ENCODE measurements at places on chromosomes 4 and X.
A peak's percentile ranks its signal among the peaks of the same experiment; 100 is the strongest.

- DNase-seq: no peak
Measured at GRCh38 chr4:128930051-128930450, 120.6 kb downstream of the JADE1 start.

- no peak for DNase-seq
Measured at GRCh38 chr4:87055311-87055710, 120.5 kb downstream of the AFF1 start.

DNA sequence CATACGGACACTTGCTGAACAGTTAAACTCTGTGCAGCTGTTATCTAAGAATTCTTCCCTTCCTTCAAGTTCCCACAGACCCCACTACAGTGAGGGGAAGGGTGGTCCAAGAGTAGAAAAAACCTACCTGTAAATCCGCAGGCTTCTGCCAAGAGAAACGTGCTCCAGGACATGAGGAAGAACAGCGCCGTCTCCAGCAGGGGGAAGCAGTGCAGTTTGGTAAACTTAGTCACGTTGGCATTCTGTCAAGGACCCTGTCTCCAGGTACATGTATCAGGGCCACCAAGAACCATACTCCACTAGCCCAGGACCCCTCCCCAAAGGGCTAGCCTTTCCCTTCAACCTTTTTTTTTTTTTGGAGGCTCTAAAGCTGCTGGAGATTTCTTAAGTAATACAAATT is 79.9 kb downstream of the CHST7 start:
- DNase-seq: no peak

- DNase-seq: no peak
Measured at GRCh38 chr4:53640576-53641453, 49.5 kb upstream of the LNX1 start.

DNA sequence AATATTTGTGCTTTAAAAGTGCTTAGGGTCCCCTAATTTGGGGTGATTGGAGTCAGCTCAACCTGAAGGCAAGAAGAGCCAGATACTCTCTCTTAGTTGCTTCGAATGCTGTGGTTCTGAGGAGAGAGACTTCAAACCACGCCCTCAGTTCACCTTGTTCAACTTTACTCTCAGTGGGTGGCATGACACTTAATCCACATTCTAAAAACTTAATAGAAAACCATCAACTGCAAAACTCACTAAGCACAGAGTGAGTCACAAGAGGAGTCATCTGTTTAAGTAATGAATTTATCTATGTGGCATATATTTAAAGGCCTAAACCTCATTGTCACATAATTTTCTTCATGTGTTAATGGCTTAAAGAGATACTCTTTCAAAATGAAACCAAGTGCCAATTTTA is 99.5 kb upstream of the SLC4A4 start:
- DNase-seq: no peak

DNA sequence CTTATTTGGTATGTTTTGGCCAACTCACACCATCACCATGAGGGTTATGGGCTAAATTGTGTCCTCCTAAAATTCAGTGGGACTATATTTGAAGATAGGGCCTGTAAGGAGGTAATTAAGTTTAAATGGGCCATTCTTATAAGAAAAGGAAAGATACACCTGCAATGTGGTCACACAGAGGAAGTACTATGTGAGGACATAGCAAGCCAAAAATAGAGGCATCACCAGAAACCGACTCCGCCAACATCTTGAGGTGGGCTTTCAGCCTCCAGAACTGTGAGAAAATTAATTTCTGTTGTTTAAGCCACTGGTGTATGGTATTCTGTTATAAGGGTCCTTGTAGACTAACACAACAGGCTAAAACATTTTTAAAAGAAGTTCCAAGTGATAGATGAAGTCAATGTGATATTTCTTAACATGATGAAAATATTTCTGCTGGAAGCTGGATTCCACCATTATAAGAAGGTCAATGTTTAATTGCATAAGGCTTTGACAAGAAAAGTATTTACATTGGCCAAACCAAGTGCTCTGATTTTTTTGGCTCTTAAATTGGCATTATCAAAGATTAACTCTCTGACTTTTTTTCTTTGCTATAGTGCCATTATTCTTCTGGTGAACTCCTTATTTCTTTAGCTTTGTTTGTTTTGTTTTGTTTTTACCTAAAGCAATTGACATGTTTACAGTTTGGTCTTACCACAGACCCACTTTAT is 540.9 kb downstream of the PPARGC1A start:
- no peak for DNase-seq

GRCh38 chr4:145788755-145789154 is 108.8 kb downstream of the C4orf51 start:
- no peak for DNase-seq

DNA sequence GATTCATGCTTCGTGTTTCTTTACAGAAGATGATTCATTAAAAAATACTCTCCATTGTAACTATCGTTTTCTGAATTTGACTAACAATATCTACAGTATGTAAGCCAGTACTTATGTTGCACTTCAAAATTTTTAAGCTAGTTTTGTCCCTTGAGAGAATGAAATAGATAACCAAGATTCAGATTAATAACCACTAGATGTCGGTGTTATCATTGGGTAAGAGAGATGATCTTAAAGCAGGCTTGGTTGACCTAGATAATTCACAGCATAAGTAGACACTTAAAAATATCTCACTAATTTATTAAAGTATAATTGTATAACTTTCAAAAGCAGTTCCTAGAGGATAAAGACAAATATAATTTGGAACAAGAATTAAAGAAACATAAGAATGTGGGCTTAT is 430.9 kb downstream of the C4orf33 start:
- DNase-seq: peak; percentile 39

- no peak for DNase-seq
Measured at GRCh38 chrX:69297506-69297905, 132.3 kb upstream of the PJA1 start.

DNA sequence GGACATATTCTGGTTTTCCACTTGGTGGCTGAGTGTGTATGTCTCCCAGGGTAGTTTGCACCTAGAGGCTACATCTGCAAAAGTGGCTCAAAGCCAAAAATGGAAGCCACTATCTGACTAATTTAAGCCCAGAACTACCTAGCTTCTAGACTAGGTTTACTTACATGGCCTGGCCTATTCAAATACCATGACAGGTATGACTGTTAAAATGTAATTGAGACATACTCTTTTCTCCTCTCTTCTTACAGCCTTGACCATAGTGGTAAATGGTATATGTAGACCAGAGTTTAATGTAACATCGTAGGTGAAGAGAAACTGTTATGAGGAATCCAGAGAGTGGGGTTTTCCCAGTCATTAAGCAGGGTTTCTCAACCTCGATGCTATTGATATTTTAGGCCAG is 2.6 kb upstream of the TRPC5 start:
- no peak for DNase-seq
